ENCODE measurements at places on chromosomes 6 and 20.

GRCh38 chr6:54156650-54157250, 45.5 kb downstream of the MLIP start:
- no peak for DNase-seq

DNA sequence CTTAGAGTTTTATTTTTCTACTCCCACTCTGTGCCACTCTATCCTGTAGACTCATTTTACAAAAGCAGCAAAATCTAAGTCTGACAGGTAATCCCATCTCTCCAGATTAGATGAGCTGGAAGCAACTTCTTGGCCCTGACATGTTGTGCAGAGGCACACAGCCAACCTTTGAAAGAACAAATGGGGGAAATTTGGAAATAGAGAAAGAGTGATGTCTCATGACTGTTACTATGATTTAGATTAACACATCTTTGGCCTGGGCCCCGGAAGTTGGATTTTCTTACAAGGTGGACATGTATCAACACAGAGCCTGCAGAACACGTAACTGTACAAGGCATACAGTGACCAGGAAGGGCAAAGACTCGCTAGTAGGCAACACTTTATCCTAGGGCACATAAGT, 227.7 kb downstream of the MYLK4 start:
- DNase-seq, result no peak

DNA sequence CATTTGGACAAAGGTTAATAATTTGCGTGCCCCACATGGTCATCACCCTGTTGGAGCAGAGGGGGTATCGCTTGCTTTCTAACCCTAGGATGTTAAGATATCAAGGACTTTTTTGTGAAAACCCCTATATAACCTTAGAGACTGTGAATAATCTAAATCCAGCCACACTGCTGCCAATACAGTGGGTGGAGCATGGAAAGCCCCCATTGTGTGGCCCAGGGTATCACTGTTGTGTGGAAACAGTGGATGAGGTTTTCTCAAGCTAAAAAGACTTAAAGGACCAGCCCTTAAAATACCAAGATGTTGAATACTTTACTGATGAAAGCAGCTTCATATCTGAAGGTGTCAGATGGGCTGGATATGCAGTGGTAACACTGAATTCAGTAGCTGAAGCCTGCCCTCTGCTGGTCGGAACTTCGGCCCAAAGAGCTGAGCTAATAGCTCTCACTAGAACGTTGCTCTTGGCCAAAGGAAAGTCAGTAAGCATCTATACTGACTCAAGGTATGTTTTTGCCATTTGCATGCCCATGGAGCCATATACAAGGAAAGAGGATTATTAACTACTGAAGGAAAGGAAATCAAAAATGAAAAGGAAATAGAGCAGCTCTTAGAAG, 695.2 kb downstream of the PHF3 start:
- no peak for DNase-seq

DNA sequence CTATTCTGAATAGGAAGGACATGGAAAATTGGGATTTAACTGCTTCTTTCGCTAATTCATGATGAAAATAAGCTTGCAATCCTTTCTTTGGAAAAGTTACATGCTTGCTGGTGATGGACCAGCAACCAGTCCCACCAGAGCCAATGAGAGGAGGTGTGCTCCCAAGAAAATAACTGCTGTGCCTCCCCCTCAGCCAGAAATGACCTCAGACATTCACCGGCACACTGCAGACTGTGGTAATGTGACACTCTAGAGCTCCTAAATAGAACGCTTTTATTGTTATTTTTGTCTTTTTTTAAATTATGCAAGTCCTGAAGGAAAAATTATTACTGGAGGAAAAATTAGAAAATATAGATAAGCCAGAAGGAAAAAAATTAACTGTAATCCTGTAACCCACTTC, 2.6 kb downstream of the PYGB start:
- DNase-seq, result no peak

GRCh38 chr6:54130179-54130578, 18.9 kb downstream of the MLIP start:
- DNase-seq, result no peak
